ENCODE measurements at places on chromosomes 5 and 9. TPM values are rescaled to one million over a fixed set of nuclear protein-coding genes. Genes with fewer than 3 reads are reported as not detected.
A peak's percentile ranks its signal among the peaks of the same experiment; 100 is the strongest.

The SPINK5 gene
- polyA plus RNA-seq: 41.6 TPM

DNA sequence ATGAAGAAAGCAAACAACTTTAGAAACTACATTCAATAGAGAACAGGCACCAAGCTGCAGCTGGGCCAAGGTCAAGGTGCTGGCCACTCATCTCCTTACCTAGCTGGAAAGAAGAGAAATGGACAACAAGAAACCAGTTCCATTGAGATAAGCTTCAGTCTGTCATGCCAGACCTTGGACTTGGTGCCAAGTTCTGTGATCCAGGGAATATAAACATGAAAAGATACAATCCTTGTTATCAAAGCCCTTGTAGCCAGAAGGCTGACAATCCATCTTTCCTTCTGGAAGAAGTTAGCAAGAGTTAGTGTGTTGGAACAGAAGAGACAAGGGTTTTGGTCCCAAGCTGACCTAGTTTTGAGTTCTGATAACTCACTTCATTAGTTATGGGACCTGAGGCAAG lies 227.5 kb downstream of the ACTL7B start:
- no peaks in the 10 kb centered on the region for H3K27me3 ChIP-seq
- no peaks in the 10 kb centered on the region for H3K36me3 ChIP-seq
- no peak overlapping the region for H3K27ac ChIP-seq
- no peak for DNase-seq

DNA sequence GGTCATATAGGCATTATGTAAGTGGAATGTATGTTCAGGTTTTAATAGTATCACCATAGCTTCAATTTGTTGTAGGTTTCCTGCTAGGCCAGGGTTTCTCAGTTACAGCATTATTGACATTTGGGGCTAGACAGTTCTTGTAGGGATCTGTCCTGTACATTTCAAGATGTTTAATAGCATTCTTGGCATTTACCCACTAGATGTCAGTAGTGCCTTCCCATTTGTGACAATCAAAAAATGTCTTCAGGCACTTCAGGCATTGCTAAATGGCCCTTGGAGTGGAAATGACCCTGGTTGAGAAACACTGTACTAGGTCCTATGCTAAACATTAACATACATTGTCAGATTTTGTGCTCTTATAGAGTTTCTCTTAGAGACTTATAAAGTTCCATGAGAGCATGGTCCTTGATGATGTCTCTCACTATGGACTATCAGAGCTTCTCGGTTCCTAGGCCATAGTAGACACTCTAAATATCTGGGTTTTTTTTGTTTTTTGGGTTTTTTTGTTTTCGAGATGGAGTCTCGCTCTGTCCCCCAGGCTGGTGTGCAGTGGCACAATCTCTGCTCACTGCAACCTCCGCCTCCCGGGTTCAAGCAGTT lies 1.4 kb downstream of the KIF20A start:
- H3K27me3 ChIP-seq: no peaks in the 10 kb centered on the region
- peaks cover 58% of the 10 kb centered on the region for H3K36me3 ChIP-seq
- DNase-seq: peak; percentile 69

DNA sequence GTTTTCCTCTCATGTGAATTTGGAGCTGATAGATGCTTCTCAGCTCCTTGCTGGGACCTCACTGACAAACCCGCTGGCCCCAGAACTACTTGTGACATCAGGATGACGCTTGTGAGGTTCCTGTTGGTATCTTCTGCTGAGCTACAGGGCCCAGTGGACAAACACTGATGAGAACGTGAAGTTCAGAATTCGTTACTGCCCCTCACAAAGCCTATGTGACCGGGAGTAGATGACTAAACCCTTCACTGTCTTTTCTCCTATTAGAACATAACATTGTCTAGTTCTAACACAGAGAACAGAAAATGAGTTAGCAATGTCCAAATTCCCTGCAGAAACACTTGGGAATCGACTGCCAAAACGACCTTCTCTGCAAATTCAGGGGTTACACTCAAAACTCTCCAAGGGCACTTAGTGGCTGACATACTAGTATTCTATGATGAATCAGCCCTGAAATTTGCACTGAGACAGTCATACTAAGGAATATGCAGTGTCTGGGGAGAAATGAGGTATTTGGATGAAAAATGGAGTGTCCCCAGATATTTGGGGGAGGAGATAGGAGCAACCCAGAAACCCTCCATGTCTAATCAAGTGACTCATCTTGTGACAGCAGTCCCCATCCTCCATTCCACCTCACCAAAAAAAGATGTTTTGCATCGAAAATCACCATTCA lies 143.2 kb upstream of the TRIM32 start:
- H3K4me3 ChIP-seq: no peak overlapping the region
- H3K36me3 ChIP-seq: no peaks in the 10 kb centered on the region
- H3K27me3 ChIP-seq: no peaks in the 10 kb centered on the region
- H3K27ac ChIP-seq: no peak overlapping the region

The ADCY2 gene
- polyA plus RNA-seq: 1.0 TPM

- H3K27ac ChIP-seq: no peak overlapping the region
- no peaks in the 10 kb centered on the region for H3K36me3 ChIP-seq
- H3K4me1 ChIP-seq: no peaks in the 10 kb centered on the region
- no peak overlapping the region for H3K4me3 ChIP-seq
- no peak for DNase-seq
Measured at GRCh38 chr5:93107141-93107540, 473.9 kb downstream of the NR2F1-AS1 start.

DNA sequence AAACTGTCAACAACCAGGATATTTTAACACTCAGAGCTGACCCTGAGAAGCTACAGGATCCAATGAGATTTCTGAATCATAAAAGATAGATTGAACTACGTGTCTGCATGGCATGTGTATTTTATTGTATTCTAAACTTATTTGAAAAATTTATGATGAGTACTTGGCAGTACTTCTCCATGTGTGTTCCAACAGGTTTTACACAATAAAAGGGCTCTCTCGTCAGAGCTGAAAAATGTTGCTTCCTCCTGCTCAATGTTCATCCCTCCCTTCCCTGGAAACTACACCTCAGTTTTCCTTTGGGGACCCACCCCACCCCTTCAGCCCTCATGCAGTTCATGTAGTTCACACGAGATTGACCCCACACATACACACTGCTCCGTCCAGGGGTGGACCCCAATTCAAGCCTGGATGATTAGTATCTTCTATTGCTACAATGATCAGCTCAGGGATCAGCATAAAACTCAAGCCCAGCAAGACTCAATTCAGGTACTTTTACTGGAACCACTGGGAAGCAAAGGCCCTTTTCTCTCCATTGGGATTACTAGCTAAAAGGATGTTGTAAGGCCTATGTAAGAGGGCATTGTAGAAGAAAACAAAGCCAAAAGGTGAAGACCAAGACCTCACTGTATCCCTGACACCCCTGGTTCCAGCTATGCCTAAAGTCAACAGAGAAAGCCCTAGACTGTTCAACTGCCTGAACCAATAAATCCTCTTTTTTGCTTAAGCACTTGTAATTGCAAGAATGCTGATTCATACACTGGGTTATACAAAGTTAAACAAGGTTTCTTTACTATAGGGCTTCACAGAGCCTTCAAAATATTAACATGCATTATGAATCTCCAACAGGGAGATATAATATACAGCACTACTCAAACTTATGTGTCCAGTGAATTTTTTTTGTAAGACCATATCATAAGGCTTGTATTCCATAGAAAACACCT lies 112.6 kb downstream of the SAXO1 start:
- H3K4me3 ChIP-seq: no peak overlapping the region
- H3K27me3 ChIP-seq: no peaks in the 10 kb centered on the region
- DNase-seq: no peak
- peaks cover 13% of the 10 kb centered on the region for H3K4me1 ChIP-seq
- no peak overlapping the region for H3K27ac ChIP-seq
- no peaks in the 10 kb centered on the region for H3K36me3 ChIP-seq

- DNase-seq: no peak
- no peak overlapping the region for H3K27ac ChIP-seq
- no peaks in the 10 kb centered on the region for H3K36me3 ChIP-seq
- no peaks in the 10 kb centered on the region for H3K4me1 ChIP-seq
- H3K4me3 ChIP-seq: no peak overlapping the region
- H3K27me3 ChIP-seq: no peaks in the 10 kb centered on the region
Measured at GRCh38 chr5:173670130-173670651, 53.7 kb upstream of the BOD1 start.

GRCh38 chr9:71783120-71783523 lies 14.8 kb upstream of the CEMIP2 start:
- H3K4me3 ChIP-seq: no peak overlapping the region
- DNase-seq: peak; percentile 52
- H3K4me1 ChIP-seq: peaks cover 5% of the 10 kb centered on the region
- peak overlapping the region; percentile 89 for H3K27ac ChIP-seq
- H3K27me3 ChIP-seq: no peaks in the 10 kb centered on the region
- no peaks in the 10 kb centered on the region for H3K36me3 ChIP-seq

The RABGAP1 gene
- 17.4 TPM for polyA plus RNA-seq

The GARIN3 gene
- not detected for polyA plus RNA-seq

DNA sequence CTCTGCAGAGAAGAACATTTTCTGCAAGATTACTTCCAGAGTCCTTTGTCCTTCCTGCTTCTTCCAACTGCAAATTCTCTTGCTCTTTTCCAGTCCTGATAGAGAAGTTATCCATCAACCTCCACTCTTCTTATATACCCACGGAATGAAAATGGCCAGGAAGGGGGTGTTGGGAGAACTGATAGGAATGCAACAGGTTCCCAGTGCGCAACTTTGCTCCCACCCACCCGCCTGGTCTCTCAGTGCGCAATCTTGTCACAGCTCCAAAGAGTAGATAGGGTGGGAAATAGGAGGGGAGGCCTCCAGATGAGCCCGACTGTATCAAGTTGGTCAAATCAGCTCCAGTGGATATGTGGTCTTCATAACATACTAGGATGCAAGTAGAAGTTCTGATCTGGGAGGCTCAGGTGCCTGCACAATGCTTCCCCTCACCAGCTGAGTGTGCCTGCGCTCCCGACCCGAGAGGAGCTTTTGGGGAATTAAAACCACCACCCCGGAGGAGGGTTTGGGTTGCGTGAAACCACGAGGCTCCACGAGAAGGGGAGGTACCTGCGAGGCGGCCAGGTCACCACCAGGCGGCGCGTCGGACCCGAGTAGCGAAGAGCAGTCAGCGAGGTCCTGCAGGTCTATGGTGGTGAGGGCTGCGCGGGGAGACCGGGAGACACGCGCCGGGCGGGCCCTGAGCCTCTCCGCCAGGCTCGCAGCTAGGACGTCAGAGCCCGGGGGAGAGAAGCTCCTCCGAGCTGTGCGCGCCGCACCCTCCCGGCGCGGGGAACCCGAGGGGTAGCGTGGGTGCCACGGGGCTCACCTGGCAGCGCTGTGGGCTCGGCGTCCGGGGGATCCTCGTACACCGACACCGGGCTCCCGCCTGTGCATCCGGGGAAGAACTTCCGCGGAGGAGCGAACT lies 835 bp downstream of the MCIDAS start:
- peaks cover 10% of the 10 kb centered on the region for H3K4me1 ChIP-seq
- peak; percentile 35 for DNase-seq
- H3K27me3 ChIP-seq: peaks cover 100% of the 10 kb centered on the region
- H3K27ac ChIP-seq: no peak overlapping the region
- peak overlapping the region; percentile 46 for H3K4me3 ChIP-seq
- no peaks in the 10 kb centered on the region for H3K36me3 ChIP-seq

- H3K4me3 ChIP-seq: no peak overlapping the region
- peaks cover 2% of the 10 kb centered on the region for H3K4me1 ChIP-seq
- H3K27ac ChIP-seq: no peak overlapping the region
- H3K27me3 ChIP-seq: no peaks in the 10 kb centered on the region
- no peak for DNase-seq
Measured at GRCh38 chr5:151739939-151740335, 18.5 kb downstream of the ATOX1 start.

The PCDHGA3 gene
- polyA plus RNA-seq: 0.11 TPM

GRCh38 chr9:31137176-31138160 lies 1247.0 kb upstream of the ACO1 start:
- H3K4me3 ChIP-seq: no peak overlapping the region
- no peak overlapping the region for H3K27ac ChIP-seq
- no peak for DNase-seq
- H3K27me3 ChIP-seq: no peaks in the 10 kb centered on the region

DNA sequence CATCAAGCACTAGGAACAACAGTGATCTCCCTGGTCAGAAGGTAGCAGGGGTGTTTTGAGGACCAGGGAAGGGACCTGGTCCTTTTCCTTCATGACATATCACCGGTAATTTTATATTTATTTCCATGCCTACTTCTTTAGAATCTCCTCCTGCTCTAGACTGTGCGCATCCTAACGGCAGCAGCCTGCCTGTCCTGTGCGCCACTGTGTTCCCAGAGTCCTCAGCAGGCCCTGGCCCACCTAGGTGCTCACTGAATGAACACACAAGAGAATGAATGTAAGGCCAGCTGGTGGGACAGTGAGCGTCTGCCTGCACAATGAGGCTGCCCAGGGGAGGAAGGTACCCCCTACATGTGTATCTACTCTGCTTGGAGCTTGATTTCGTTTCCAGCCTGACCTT lies 51.5 kb downstream of the C5orf15 start:
- H3K27me3 ChIP-seq: no peaks in the 10 kb centered on the region
- no peaks in the 10 kb centered on the region for H3K36me3 ChIP-seq
- no peak overlapping the region for H3K4me3 ChIP-seq
- no peak overlapping the region for H3K27ac ChIP-seq

DNA sequence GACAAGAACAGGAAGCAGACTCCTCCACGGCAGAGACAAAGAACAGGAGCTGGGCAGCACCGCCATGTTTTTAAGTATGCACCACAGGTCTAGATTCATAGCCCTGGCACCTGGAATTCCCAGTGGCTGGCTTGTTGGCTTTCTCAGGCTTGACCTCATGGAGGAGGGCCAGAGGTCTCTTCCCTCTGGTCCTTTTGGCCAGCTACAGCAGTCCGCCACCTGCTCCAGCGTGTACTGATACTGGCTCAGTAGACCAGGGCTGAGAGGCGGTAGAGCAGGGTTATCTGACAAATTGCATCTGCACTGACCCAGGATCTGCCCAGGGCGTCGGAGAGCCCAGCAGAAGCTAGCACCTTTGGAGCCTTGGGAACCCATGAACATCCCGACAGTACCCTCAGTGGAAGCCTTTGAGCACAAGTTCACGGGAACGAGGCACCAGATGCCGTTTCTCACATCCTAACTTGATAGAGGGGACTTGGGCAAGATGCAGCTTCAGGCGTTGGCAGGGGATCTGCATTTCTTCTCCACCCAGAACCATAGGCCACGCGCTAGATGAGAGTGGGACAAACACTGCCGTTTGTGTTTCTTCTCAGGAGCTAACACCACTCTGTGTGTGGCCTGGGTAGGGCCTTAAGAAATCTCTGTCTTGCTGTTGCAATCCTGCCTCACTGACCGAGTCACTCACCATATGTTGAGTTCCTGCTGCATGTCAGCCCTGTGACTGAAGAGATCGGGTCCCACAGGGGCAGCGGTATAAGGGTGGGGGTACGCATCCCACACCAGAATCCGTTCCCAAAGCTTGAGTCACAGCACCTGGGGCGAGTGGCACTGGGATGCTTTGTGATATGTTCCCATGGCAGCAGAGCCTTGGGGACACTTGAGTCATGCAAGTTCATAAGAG lies 90.3 kb upstream of the OTULINL start:
- no peak overlapping the region for H3K4me3 ChIP-seq
- no peaks in the 10 kb centered on the region for H3K27me3 ChIP-seq
- H3K4me1 ChIP-seq: no peaks in the 10 kb centered on the region

The S1PR3 gene
- polyA plus RNA-seq: 4.7 TPM

Data from thymus (tissue), 14 donors.